ENCODE measurements at places on chromosomes 1 and 21. TPM values are rescaled to one million over a fixed set of nuclear protein-coding genes. Genes with fewer than 3 reads are reported as not detected.

Gene RIMS3
- 2.9 TPM for polyA plus RNA-seq

DNA sequence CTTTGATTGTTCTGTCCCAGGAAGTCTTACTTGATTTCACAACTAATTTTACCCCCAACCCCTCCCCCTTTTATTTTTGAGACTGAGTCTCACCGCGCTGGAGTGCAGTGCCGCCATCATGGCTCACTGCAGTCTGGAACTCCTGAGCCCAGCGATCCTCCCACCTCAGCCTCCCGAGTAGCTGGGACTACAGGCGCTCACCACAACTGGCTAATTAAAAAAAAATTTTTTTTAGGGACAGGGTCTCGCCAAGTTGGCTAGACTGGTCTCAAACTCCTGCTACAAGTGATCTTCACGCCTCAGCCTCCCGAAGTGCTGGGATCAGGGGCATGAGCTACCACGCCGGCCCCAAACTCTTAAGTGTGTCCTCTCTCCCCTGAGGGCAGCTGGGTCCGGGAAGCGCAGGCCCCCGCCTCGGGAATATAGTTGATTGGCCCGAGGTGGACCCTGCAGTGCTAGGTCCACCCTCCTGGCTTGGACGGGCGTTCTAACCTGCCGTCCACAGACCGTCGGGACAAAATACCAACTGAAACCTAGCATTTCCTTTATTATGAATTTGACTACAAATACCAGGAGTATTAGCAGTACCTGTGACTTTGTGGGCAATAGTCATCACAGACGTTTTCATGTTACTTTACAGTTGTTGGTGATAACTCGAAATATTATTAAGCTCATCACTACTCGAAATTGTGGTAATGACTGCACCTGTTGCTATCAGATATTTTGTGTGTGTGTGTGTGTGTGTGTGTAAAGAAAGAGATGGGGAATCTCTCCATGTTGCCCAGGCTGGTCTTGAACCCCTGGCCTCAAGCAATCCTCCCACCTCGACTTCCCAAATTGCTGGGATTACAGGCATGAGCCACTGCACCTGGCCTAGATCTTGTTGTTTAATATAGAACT is 642 bp upstream of the PARP1 start:
- no peak for DNase-seq

- no peak for DNase-seq
Measured at GRCh38 chr1:85707267-85707989, 805 bp downstream of the ZNHIT6 start.

GRCh38 chr1:213820362-213821149 is 167.2 kb upstream of the PROX1 start:
- DNase-seq = no peak

DNA sequence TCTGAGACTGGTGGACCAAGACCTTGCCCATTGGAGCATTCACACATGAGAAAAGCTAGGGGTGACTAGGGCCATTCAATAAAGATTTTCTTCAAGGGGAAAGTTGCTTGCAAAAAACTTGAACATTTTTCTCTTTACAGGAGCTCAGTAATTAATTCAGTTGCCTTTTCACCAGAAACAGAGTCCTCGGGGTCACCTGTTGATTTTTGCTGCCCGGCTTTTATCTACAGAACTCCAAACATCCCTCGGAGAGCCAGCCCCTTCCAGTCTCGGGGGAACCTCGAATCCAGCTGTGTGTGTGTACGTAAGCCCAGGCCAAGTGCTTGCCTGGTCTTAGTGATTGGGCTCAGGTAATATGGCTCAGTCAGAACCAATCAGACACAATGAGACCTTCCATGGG is 47.5 kb downstream of the PCNX2 start:
- no peak for DNase-seq

All from SK-N-SH (cell line).